ENCODE measurements at places on chromosomes 1 and 21.

DNA sequence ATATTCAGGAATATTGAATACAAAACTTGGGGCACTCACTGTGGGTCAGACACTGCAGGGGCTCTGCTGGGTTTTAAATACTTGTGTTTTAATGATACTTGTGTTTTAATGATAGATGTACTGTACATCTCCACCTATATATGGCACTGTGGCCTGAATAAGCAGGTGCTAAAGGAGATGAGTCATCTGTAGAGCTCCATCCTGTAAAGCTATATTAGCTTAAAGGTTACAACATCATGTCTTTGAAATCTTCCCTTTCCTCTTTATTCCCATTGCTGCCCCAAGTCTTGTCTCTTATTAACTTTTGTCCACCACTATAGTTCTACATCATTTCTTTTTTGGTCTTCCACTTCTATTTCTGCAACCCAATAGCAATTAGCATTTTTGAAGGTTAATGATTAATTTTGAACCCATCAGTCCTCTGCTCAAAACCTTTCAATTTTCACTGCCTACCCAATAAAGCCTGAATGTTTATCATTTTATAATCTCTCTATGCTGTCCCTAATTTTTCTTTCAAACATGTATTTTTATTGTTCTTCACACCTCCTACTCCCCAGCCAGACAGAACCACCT is 113.3 kb upstream of the PTGFR start:
- no peak for DNase-seq

DNA sequence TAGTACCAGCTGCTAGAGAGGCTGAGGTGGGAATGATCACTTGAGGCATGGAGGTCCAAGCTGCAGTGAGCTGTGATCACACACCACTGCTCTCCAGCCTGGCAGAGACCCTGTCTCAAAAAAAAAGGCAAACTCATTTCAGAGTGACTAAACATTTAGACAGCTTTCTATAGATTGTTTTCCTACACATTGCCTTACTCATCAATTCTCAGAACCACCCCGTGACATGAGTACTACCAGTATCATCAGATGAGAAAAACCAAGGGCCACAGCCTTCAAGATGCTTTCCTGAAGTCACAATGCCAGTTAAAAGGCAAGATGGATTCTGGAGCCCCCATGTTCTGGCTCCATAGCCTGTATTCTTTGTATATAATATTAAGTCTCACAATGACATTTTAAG is 22.4 kb upstream of the SMPDL3B start:
- DNase-seq, result no peak

DNA sequence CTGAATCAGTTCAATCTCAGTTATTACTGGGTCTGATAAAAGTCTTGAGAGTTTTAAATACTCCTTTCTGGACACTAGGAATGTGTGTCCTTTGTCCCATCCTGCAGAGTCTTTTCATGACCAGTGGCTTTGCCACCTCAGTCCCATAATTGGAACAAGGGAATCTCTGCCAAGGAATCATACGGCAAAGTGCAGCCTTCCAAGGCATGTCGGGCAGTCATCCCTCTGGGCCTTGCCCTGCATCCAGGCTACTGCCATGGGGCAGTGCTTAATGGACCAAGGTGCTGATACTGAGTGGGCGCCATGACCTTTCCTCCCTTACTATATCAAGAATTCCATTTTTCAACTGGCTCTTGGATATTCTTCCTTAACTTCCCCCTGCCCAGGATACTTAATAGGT is 195.3 kb downstream of the ZC3H11B start:
- DNase-seq, result no peak

DNA sequence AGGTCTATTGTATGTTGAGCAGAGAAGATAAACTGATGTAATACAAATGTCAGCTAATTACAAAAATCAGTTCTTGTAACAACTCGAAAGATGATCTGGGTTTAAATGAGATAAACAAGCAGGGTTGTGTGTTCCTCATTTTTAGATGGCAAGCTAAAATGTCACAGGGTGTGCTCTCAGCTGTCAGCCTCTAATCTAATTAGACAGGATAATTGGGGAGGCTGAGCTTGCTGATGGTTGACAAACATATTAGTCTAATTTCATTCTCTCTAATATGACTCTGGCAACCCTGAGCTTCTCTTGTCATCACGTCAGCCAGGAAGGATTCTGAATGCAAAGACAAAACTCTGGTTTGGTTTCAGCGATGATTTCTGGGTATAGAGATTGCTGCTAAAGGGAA is 335.3 kb upstream of the KAZN start:
- DNase-seq, result no peak

DNA sequence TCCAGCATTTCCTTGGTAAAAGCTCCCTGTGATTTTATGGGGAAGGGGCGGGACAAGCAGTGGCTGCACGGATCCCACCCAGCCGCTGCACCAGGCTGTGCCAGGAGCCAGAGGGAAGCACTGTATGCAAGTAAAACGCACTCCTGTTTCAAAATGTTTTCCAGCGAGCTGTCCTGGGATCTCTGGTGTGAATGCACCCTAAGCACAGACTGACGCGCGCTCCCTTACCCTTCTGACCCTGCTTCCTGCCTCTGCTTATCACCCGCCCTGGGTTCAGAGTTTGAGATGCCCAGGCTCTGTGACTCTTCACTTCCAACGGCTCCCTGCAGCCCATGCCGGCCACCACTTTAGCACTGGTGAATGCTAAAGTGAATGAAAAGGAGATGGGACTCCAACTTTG is 131.2 kb downstream of the RHOU start:
- DNase-seq, result no peak
